H1 (cell line): ENCODE measurements at places on chromosomes 7 and 10. TPM values are rescaled to one million over a fixed set of nuclear protein-coding genes. Genes with fewer than 3 reads are reported as not detected.
A peak's percentile ranks its signal among the peaks of the same experiment; 100 is the strongest.

- DNase-seq, result peak; percentile 54
- no peak overlapping the region for H3K4me3 ChIP-seq
- H3K27me3 ChIP-seq, result no peaks in the 10 kb centered on the region
- H3K36me3 ChIP-seq, result no peaks in the 10 kb centered on the region
- no peak overlapping the region for H3K27ac ChIP-seq
- H3K4me1 ChIP-seq, result peaks cover 2% of the 10 kb centered on the region
Measured at GRCh38 chr10:29266641-29267040, 22.2 kb upstream of the LYZL1 start.

- H3K4me1 ChIP-seq, result no peaks in the 10 kb centered on the region
- no peaks in the 10 kb centered on the region for H3K27me3 ChIP-seq
- H3K27ac ChIP-seq, result no peak overlapping the region
- DNase-seq, result no peak
- H3K36me3 ChIP-seq, result no peaks in the 10 kb centered on the region
- H3K4me3 ChIP-seq, result no peak overlapping the region
Measured at GRCh38 chr7:150439967-150440366, 10.5 kb upstream of the GIMAP8 start.

GRCh38 chr10:70124415-70124814 lies 8.2 kb downstream of the AIFM2 start:
- H3K36me3 ChIP-seq, result no peaks in the 10 kb centered on the region
- DNase-seq, result no peak
- H3K4me1 ChIP-seq, result no peaks in the 10 kb centered on the region; the same call in 1 of the 2 replicates
- no peak overlapping the region for H3K4me3 ChIP-seq
- H3K27me3 ChIP-seq, result no peaks in the 10 kb centered on the region

DNA sequence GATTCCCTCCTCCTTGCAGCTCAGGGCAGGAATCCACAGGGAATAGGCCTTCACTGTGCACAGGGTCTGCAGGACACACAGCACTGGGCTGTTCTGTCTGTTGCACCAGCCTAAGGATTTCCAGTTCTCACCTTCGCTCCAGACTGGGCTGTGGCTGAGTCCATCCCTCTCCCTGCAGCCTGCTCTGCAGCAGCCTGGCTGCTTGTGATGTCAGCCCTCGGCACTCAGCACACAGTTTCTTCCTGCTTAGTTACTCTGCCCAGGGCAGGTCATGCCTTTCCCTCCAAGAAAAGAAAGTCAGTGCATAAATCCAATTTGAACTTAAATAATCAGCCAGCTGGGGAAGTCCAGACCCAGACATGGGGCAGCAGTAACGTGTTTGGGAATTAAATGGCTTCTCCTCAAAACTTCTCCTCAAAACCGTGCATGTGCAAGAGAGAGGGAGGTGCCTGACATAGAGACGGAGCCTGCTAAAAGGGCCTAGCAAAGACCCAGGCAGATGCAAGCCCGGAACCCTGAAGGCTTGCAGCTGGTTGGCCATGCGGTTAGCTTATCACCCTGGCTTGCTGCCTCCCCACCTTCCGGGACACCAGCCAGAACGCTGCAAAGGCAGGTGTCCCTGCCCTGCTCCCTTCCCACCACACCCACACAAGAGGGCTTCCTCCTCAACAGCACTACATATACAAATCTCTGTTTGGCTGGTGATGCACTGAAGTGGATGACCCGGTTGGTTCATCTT lies 10.9 kb upstream of the GDF2 start:
- no peaks in the 10 kb centered on the region; the same call in 1 of the 2 replicates for H3K27me3 ChIP-seq
- H3K4me1 ChIP-seq, result no peaks in the 10 kb centered on the region; the same call in 1 of the 2 replicates
- H3K27ac ChIP-seq, result no peak overlapping the region
- DNase-seq, result no peak

- DNase-seq, result no peak
- no peaks in the 10 kb centered on the region for H3K4me1 ChIP-seq
- H3K36me3 ChIP-seq, result no peaks in the 10 kb centered on the region
- 0 out of 2 replicates have a peak, but pooled peaks cover 1% of the 10 kb centered on the region for H3K27me3 ChIP-seq
Measured at GRCh38 chr7:151774951-151775350, 102.0 kb downstream of the PRKAG2 start.

GRCh38 chr10:20984662-20985061 lies 87.6 kb upstream of the NEBL start:
- no peak overlapping the region for H3K4me3 ChIP-seq
- H3K27me3 ChIP-seq, result no peaks in the 10 kb centered on the region
- H3K4me1 ChIP-seq, result no peaks in the 10 kb centered on the region
- H3K27ac ChIP-seq, result no peak overlapping the region
- no peak for DNase-seq

A1CF gene
- total RNA-seq, result not detected in 2 replicates

PPP1R3C gene
- 1.3 and 1.7 TPM in 2 replicates for total RNA-seq

TSPAN15 gene
- total RNA-seq, result 9.7 and 11.6 TPM in 2 replicates

SSC4D gene
- 10.8 and 11.8 TPM in 2 replicates for total RNA-seq

DGKI gene
- 0.71 and 0.84 TPM in 2 replicates for total RNA-seq
